Diencephalon (tissue), 1 donor: ENCODE measurements at places on chromosomes 11 and 22. TPM values are rescaled to one million over a fixed set of nuclear protein-coding genes. Genes with fewer than 3 reads are reported as not detected.

The ENTHD1 gene
- total RNA-seq = not detected

The SLC22A6 gene
- 5.8 TPM for total RNA-seq

The CD3E gene
- total RNA-seq = not detected

The NCF4 gene
- 3.0 TPM for total RNA-seq
